ENCODE measurements at places on chromosomes 5 and 9.

DNA sequence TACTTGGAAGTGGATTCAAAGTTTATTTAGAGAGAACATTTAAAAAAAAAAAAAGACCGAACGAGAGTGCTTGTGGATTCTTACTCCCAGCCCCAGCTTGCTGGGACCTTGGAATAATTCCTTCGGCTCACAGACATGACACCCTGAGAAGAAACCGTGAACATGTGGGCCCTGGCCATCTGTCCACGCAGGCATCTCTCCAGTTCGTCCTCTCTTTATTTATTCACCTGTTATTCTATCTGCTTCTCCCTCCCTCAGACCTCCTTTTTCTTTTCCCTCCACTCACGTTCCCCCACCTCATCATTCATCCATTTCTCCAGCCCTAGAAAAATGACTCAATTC is 93.7 kb upstream of the PHYKPL start:
- DNase-seq, result no peak

DNA sequence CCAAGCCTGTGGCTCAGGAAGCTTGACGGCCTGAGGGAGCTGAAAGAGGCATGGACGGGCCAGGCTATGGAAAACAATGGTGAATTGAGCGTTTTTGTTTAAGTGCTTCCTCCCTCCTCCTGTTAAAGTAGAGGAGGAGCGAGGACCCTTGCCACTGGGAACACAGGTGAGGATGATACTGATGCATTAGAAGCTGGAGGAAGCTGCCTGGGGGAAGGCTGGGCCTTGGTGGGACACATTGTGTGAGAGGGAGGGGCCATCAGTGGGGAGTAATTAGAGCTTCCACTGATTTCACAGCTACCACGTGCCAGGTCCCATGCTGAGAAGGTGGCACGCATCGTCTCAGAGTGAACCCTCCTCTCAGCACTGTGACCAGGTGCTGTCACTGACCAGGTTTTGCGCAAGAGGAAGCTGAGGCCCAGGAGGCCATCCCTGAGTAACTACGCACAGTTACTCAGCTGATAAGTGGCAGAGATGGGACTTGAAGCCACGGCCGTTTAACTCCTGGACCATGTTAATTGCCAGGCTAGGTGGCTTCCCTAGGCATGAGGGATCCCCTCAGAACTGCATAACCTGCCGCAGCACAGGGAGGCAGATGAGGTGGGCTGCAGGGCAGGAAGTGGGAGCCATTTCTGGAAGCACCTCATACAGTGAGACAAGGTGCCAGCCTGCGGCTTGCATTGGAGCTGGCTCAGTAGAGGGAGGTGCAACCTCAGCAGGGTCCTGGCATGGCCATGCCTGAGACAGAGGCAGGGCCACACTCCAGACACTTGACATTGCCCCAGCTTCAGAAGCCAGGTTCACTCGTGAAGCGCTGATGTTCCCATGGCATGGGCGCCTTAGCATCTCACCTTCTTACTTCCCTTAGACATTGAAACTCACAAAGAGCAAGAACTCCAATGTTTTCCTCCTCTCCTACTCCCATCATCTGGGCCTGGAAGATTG is 195.3 kb upstream of the MVB12B start:
- no peak for DNase-seq

DNA sequence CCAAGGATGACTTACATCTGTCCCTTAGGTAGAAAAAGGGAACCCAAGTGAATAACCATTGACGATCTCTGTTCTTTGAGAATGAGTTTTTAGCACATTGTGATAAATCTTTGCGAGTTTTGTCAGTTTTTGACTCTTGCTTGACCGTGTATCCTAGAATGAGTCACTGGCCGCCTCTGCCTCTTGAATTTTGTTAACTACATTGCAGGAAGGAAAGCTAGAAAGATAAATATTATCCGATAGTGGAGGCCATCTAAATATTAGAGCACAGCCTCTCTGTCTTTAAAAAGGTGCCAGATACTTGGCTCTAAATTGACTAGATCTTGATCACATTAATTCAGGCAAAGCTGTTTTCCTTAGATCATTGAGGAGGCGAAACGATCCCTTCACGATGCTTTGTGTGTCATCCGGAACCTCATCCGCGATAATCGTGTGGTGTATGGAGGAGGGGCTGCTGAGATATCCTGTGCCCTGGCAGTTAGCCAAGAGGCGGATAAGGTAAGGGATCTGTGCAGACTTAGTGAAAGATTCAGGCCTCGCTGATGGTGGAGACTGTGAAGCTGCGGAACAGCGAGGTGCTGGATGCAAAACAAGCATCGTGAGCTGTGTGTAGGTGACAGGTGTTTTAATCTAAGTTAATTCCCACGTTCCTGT is 12.2 kb downstream of the CCT5 start:
- no peak for DNase-seq

GRCh38 chr5:64505769-64506566 is at the start of gene RGS7BP:
Gene RGS7BP (plus strand): TSS chr5:64506015. CDS start chr5:64506625, 610 bp downstream.
- DNase-seq, result no peak

DNA sequence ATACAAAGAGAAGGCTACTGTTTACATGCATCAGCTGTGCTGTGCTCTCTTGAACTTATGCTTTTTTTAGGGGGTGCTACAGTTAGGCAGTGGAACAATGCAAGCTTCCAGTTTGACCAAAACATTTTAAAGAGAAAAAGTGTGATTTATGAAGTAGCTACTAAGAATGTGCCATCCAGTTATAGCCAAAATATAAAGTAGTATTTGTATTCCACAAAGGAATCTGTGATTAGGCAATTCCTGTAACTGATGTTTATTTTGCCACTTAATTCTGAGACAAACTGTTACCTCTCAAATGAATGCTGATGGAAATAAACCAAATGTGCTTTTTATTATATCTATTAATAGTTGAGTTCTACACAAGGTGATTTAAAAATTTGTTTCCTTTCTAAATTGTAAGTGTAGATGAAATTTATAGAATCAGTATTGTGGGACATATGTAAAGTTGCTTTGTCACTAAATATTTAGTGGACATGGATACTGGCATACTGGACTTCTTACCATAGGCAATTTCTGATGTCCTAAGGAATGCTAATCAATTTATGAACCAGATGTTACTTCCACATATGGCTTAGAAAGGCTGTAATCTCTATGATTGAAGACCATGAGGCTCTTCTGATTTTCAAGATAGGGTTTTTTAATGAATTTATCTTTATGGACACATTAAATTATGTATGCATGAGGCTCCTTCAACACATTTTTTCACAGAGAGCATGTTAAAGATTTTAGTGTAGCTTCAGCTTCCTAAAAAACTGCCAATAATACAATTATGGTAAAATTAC is 410.2 kb downstream of the PRR16 start:
- DNase-seq, result no peak

GRCh38 chr5:17190242-17190778 is 27.1 kb upstream of the BASP1 start:
- no peak for DNase-seq

- no peak for DNase-seq
Observed at GRCh38 chr9:26706223-26706622, 186.4 kb downstream of the CAAP1 start.

GRCh38 chr9:121997791-121998190 is 95.3 kb downstream of the TTLL11 start:
- DNase-seq, result no peak

Data from activated gamma-delta T cell treated with anti-CD3 and anti-CD28 coated beads, Interleukin-2, amount 50 U/mL, for 16 hours (primary cell).